Smooth muscle cell of the pulmonary artery (primary cell): ENCODE measurements at places on chromosomes 1 and 21. TPM values are rescaled to one million over a fixed set of nuclear protein-coding genes. Genes with fewer than 3 reads are reported as not detected.

The FAM151A gene
- not detected in 2 replicates for total RNA-seq

The FCAMR gene
- not detected in 2 replicates for total RNA-seq

The CNKSR1 gene
- total RNA-seq = 0.07 and 0.69 TPM in 2 replicates

The MRPL55 gene
- 41.1 and 50.7 TPM in 2 replicates for total RNA-seq

The SNIP1 gene
- total RNA-seq = 11.0 and 13.8 TPM in 2 replicates

The LRRC7 gene
- 0.07 TPM in 1 of 2 replicates, not detected in the other for total RNA-seq

The PLXNA2 gene
- total RNA-seq = 9.8 and 18.3 TPM in 2 replicates

The BMP8B gene
- total RNA-seq = under 0.01 TPM in 1 of 2 replicates, not detected in the other

The PLOD1 gene
- total RNA-seq = 1,597 and 1,997 TPM in 2 replicates

The HPDL gene
- total RNA-seq = 0.33 and 0.86 TPM in 2 replicates

The DIO1 gene
- not detected in 2 replicates for total RNA-seq

The CYP4A11 gene
- total RNA-seq = not detected in 2 replicates

The ATP1A4 gene
- total RNA-seq = not detected in 2 replicates

The NUAK2 gene
- 4.4 and 7.9 TPM in 2 replicates for total RNA-seq

The LMX1A gene
- not detected in 2 replicates for total RNA-seq
